ENCODE measurements at places on chromosomes 3 and 15.

DNA sequence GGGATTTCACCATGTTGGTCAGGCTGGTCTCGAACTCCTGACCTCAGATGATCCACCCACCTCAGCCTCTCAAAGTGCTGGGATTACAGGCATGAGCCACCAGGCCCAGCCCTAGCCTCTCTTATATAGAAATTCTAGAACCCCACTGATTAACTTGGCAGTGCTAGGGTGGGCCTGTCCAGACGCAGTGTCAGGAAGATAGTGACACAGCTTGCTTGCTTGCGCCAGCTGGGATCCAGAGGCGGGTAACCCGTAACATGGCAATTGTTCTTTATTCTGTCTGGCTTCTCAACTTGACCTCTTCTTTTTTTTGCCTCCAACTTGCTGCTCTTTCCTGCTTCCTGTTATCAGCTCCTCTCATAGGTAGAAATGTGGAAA, 16.2 kb downstream of the CEP19 start:
- no peak for DNase-seq

DNA sequence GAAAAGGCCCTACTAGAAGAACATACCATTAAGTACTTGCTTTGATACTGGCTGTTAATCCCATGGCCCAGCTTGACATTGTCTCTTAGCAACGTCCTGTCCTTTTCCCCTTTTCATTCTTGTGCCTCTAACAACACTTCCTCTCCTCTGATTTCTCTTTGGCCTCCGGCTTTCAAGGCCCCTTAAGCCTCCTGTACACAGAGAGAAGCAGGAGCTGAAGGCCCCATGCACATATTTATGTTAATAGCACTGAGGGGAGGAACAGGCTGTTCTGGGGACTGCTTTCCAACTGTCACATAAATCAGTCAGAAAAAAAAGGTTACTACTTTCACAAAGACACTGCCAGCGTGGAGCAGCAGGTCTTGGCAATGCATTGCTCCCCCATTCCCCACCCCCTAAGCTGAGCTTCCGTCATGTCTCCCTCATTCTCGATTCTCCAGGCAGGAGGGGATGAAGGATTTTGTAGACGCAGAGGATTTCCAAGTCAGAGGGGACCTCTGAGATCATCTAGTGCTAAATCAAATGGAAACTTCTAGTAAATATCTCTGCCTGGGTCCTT, 257.4 kb upstream of the ADAMTS9 start:
- no peak for DNase-seq

DNA sequence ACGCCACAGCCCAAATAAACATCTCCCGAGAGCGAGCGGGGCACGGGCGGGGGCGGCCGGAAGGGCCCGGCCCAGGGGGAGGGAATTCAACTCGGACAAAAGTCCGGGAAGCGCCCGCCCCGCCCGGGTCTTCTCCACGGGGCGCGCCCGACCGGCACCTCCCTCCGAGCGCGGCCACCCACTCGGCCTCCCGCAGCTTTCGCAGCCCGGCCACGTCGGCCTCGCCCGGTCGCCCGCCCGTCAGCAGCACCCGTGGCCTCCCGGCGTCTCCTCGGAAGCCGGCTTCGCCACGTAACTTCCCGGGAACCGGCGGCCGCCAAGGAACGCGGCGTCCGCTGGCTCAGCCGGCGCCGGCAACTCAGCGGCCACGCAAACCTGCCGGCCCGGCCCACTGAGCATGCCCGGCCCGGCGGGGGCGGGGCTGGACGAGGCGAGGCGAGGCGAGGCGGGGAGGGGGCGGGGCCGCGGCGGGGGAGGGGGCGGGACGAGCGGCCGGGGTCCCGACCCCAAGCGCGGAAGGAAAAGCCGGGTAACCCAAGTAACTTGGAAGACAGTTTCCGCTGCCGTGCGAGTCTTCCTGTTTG, at the start of gene TJP1:
Gene TJP1 (minus strand): TSS at position 369 of the 584 bp plus-strand sequence. CDS start 440 bp downstream, outside the sequence.
- DNase-seq: no peak

DNA sequence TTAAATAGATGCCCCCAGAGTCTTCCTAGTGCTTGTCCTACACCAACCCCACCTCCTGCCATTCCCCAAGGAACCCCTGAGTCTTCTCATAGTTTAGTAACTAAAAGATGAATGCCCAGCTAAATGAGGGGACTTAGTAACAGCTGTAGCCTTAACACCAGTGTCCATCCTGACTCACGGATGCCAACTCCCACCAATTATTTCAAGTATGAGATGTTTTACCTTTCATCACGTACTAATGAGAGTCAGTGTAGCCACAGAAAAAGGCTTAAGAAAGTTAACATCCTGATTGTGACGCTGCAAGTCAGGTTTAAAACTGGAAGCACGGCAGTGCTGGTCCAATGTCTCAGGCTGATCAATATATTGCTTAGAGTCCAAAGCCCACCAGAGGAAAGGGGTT, 109.9 kb downstream of the FMN1 start:
- no peak for DNase-seq

GRCh38 chr15:38202361-38202760, 50.3 kb upstream of the SPRED1 start:
- no peak for DNase-seq

DNA sequence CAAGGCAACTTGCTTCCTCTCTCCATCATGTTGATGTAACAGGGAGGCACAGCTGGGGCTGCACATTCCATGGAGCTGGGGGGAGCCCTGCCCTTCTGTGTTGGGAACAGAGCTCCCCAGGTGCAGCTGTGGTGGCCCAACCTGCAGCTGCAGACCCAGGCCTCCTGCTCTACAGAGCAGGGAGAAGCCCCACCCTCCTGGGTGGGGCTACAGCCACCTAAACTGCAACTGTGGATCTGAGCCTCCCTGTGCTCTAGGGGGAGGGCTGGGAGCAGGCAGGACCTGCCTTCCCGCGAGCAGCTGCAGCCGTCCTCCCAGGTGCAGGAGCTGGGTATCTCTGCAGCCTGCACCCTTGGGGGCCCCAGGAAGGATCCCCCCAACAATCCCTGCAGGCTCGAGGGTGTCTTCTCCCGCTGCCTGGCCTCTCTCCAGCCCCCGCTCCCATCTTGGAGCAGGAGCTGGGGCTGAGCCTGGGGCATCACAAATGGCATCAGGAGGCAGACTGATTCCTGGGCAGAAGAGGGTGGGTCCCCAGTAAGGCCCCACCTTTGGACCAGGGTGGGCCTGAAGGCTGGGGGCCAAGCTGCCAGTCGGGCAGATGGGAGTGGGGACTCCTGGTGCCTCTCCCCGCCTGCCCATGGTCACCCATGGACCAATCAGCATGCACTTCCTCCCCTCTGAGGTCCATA, 7.4 kb downstream of the LRRC58 start:
- DNase-seq: no peak

DNA sequence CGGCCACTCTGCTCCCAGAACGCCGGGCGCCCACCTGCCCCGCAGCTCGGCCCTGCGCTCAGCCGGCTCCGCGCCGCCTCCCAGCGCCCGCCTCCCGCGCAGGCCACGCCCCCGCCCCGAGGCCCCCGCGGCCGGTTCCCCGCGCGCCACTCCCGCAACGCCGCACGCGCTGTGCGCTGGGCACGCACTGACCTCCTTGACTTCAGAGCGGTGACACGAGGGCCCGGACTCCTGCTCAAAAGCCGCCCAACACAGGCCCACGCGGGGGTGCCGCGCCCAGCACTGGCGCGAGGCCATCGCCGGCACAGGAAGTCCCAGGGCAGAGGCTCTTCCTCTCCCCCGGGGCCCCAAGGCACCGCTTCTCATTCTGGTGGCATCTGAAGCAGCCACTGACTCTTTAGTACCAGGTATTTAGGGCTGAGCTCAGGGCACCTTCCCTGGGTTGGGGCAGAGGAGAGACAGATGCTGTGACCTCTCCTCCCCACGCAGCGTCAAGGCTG, 12.4 kb downstream of the TNK2 start:
- DNase-seq: peak; percentile 75

- peak; percentile 57 for DNase-seq
Measured at GRCh38 chr3:11282250-11283138, 10.3 kb downstream of the ATG7 start.

GRCh38 chr3:120353463-120353862, 4.3 kb upstream of the LRRC58 start:
- DNase-seq: peak; percentile 39

- DNase-seq: no peak
Measured at GRCh38 chr15:58463815-58464650, 32.2 kb downstream of the LIPC start.

- no peak for DNase-seq
Measured at GRCh38 chr3:158074591-158074990, 31.6 kb downstream of the SHOX2 start.

Measured in NB4 (cell line).